ENCODE measurements at places on chromosomes 3 and 15. TPM values are rescaled to one million over a fixed set of nuclear protein-coding genes. Genes with fewer than 3 reads are reported as not detected.

DNA sequence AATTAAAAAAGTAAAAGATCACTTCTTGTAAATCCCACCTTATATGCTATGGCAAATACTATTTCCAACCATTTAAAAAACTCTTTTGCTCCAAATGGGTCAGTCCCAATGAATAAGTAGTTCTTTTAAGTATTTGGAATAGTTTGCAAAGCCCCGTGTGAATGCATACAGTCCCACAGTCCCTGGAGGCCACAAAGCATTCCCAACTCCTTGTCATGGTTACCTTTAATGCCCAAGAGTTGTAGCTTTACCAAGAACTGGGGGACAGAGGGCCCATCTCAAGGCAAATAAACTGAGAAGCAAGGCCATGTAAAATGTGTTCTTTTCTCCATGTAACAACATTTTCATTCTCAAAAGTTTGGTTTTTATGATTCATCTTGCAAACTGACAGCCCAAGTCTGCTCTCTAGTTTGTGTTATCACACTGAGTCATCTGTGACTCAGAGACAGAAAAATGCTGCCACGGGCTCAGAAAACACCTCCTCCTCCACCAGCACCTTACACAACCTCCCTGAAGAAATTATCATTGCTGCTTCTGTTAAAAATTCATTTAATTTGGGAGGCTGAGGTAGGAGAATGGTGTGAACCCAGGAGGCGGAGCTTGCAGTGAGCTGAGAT, 336.2 kb downstream of the ERC2 start:
- no peak overlapping the region for H3K27ac ChIP-seq
- H3K4me1 ChIP-seq, result no peaks in the 10 kb centered on the region

- H3K4me3 ChIP-seq, result no peak overlapping the region
- no peaks in the 10 kb centered on the region for H3K36me3 ChIP-seq
- DNase-seq, result peak; percentile 42
- peaks cover 20% of the 10 kb centered on the region for H3K27me3 ChIP-seq
- H3K4me1 ChIP-seq, result peaks cover 15% of the 10 kb centered on the region
Observed at GRCh38 chr15:42080186-42080918, 14.0 kb downstream of the PLA2G4D start.

DNA sequence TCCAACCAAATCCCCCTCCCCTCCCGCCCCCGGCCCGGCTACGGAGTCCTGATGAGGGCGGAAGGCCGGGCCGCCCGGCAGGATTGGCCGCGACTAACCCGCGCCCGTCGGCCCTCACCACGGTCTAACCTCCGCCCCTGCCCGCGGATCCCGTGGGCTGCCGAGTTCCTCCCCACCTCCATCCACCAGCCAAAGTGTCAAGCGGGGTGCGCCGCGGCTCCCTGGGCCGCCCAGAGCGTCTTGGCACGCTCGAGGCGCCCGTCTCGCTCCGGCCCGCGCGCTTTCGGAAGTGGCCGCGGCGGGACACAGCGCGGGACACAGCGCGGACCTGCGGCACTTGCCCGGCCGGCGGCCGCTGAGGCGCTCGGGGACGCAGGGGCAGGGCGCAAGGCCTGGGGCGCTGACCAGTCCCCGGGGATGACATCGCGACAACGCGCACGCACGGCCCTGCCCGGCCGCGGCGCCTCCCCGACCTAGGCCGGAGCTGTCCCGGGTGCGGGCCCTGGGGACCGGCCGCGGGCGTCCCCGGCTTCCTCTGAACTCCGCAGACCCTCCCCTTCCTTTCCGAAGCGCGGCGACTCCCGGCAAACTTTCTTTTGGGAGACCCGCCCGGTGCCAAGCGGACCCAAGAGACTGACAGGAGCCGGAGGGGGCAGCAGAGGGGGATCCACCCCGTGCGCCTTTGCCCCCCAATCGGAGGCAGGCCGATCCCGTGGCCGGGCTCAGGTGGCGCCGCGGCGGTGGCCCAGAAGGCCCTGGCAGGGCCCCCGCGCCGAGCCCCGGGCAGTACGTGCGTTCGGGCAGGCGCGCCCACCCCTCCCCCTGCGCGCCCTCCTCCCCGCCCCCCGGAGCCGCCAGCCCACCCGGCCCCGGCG, 112.8 kb upstream of the ICE2 start:
- peaks cover 8% of the 10 kb centered on the region for H3K4me1 ChIP-seq
- peak overlapping the region; percentile 81 for H3K27ac ChIP-seq
- peak; percentile 70 for DNase-seq
- H3K36me3 ChIP-seq, result no peaks in the 10 kb centered on the region

DNA sequence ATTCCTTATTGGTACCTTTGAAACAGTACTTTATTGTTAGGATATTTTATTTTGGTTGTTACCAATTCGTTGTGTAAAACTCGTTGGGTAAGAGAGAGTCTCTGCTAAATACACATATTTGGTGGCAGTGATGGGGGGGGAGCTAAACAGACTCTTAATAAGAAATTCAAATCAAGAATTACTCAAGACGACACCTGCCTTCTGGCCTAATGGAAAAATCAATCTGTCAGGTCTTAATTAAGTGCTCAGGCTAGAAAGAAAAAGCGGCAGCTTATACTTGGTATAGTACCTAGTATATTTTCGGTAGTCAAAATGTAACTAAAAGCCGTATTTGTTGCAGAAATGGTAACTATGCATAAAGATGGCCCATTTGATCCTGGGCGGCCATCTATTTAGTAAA, 18.2 kb downstream of the FOXP1 start:
- H3K36me3 ChIP-seq, result no peaks in the 10 kb centered on the region
- no peaks in the 10 kb centered on the region for H3K27me3 ChIP-seq
- no peak for DNase-seq
- H3K4me3 ChIP-seq, result no peak overlapping the region
- no peaks in the 10 kb centered on the region for H3K4me1 ChIP-seq

- H3K4me1 ChIP-seq, result no peaks in the 10 kb centered on the region
- H3K27ac ChIP-seq, result no peak overlapping the region
- no peak for DNase-seq
- H3K27me3 ChIP-seq, result no peaks in the 10 kb centered on the region
- H3K36me3 ChIP-seq, result no peaks in the 10 kb centered on the region
Observed at GRCh38 chr3:51510996-51511395, 11.2 kb upstream of the DCAF1 start.

DNA sequence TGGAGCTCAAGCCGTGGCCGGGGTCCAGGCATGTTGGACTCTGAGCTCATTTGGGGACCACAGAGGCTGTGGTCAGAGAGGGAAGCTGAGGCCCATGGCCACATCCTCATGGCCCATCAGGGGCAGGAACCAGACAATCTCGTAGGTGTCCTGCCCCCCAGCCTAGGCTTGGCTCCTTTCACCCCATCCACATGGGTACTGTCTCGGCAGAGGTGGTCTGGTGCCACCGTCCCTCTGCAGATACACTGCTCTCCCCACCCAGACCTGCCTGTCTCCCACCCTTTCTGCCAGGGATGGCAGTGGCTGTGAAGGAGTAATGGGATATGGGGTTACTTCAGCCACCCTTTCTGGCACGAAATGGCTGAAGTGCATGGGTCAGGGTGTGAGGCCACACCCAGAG, 7.9 kb downstream of the PRSS50 start:
- H3K27me3 ChIP-seq, result no peaks in the 10 kb centered on the region
- H3K4me3 ChIP-seq, result no peak overlapping the region
- DNase-seq, result no peak
- H3K4me1 ChIP-seq, result peaks cover 33% of the 10 kb centered on the region
- no peaks in the 10 kb centered on the region for H3K36me3 ChIP-seq

DNA sequence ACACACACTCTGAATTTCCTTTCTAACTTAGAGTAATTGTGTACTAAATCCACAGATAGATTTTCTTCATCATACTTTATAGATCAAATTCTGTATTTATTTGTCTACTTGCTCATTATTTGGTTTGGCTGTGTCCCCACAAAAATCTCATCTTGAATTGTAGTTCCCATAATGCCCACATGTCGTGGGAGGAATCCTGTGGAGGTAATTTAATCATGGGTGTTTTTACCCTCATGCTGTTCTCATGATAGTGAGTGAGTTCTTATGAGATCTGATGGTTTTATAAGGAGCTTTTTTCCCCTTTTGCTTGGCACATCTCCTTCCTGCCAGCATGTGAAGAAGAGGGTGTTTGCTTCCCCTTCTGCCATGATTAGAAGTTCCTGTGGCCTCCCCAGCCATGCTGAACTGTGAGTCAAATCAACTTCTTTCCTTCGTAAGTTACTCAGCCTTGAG, 198.3 kb upstream of the TGFBR2 start:
- H3K27me3 ChIP-seq, result no peaks in the 10 kb centered on the region
- no peak overlapping the region for H3K27ac ChIP-seq

DNA sequence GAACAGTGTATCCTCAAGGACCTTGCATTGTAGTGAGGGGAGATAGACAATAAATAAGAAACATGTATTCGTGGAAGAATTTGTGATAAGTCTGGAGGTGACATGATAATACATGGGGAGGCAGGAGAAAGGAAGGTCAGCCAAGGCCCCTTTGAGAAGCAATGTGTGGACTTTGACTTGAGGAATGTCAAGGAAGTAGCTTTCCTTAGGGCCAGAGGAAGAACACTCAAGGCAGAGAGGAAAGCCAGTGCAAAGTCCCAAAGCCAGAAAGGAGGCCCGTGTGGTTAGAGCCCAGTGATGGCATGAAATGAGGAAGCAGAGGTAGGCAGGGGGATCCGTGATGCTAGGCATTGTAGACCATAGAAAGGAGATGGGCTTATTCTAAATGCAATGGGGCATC, 192.2 kb downstream of the NR1D2 start:
- H3K36me3 ChIP-seq, result no peaks in the 10 kb centered on the region
- no peak overlapping the region for H3K27ac ChIP-seq
- DNase-seq, result no peak

DNA sequence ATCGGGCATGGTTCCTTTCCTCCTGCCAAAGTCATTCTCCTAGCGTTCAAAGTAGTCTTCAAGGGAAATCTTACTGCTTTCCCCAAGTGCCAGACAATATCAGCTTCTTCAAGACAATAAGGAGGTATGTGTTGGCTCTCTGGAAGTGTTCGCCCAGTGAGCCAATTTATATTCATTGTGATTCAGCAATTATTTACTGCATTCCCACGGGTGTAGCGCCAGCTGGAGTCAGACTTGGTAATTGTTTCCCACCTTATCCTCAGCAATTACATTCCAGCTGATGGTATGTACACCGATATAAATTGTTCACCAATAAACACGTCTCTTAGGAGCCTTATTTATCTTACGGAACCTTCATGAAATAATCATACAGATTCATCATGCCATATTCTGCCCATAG, 103.6 kb upstream of the CTNNB1 start:
- DNase-seq, result no peak
- H3K36me3 ChIP-seq, result no peaks in the 10 kb centered on the region
- no peaks in the 10 kb centered on the region for H3K4me1 ChIP-seq
- no peak overlapping the region for H3K27ac ChIP-seq

DNA sequence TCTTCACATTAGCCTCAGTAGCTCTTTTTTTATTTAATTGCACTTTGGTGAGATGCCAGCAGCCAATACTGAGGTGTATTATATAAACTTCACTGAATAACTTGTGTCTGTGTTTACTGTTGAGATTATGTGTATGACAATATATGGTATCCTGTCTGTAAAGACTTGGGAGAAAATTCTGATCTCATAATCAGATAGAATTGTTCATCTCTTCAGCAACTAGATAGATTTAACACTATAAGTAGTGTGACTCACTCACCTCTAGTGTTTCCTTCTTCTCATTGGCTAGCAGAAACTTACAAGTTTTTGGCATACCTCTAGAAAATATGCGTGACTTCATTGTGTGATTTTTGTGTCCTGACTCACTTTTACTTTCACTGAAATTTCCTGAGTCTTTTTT, 67.6 kb upstream of the TGFBR2 start:
- H3K4me1 ChIP-seq, result no peaks in the 10 kb centered on the region
- H3K4me3 ChIP-seq, result no peak overlapping the region
- no peaks in the 10 kb centered on the region for H3K36me3 ChIP-seq
- H3K27me3 ChIP-seq, result no peaks in the 10 kb centered on the region
- H3K27ac ChIP-seq, result no peak overlapping the region
- no peak for DNase-seq

DNA sequence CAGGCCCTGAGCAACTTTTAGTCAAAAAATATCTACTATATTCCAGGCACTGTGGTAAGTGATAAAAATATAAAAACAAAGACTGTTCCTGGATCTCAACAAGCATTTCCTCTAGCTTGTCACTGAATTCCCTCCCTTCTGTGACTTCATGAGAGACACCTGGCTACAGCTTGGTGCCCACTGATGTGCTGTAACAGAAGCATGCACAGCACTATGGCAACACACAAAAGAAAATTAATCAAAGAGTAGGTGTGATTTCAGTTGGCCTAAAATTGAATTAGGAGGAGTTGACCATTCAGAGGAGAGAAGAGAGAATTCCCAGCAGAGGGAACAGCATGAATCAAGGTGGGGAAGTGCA, 158.9 kb upstream of the LPP start:
- no peaks in the 10 kb centered on the region for H3K27me3 ChIP-seq
- H3K4me1 ChIP-seq, result peaks cover 6% of the 10 kb centered on the region
- H3K36me3 ChIP-seq, result no peaks in the 10 kb centered on the region
- DNase-seq, result no peak
- no peak overlapping the region for H3K27ac ChIP-seq

GRCh38 chr3:73021301-73021835, 24.8 kb downstream of the PPP4R2 start:
- no peak overlapping the region for H3K4me3 ChIP-seq
- no peak overlapping the region for H3K27ac ChIP-seq

GRCh38 chr3:114863848-114864247, 283.2 kb downstream of the ZBTB20 start:
- H3K36me3 ChIP-seq, result no peaks in the 10 kb centered on the region
- DNase-seq, result no peak
- H3K4me1 ChIP-seq, result no peaks in the 10 kb centered on the region
- no peak overlapping the region for H3K4me3 ChIP-seq
- H3K27me3 ChIP-seq, result no peaks in the 10 kb centered on the region
- H3K27ac ChIP-seq, result no peak overlapping the region

DNA sequence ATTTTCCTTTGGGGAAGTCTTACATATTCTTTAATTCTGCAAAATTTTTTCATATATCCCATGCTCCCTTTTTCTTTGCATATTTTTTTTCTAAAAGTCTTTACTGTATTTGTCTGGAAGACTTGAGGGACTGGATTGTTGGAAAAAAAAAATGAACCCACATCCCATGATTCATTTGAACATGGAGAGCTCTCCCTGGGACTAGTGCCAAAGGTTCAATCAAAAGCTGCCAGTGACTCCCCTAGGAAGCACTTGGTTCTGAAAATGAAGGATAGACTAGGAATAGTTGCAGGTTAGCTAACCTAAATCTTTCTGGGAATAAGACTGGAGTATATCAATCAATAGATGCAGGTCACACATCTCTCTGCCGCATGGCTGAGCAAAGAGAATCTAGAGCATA, 16.4 kb upstream of the BNC1 start:
- H3K4me3 ChIP-seq, result no peak overlapping the region
- H3K27ac ChIP-seq, result no peak overlapping the region
- no peaks in the 10 kb centered on the region for H3K36me3 ChIP-seq

DNA sequence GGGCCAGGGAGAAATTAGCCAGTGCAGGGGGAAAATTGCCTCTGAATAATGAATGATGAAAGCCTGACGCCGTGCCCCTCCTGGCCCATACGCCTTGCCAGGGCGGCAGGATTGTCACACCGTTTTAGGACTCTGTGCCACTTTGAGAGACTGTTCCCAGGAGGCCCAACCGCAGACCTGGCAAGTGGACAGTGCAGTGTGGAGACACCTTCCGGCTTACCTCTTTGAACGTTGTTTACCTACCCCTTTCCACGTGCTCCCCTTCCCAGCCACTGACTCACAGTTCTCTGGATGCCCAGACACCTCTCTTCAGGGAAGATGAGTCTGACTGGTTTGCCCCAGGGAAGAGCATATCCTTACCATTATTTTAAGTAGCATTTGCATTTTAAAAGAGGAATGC, 84.0 kb upstream of the PXYLP1 start:
- no peak overlapping the region for H3K27ac ChIP-seq
- no peak for DNase-seq
- H3K36me3 ChIP-seq, result peaks cover 22% of the 10 kb centered on the region

Gene CHRD
- total RNA-seq, result 14.1 TPM

Gene C3orf49
- total RNA-seq, result not detected

Gene IL12A
- total RNA-seq, result 0.71 TPM

All from muscle of leg (tissue), 16 donors.